Immature natural killer cell (primary cell): ENCODE measurements at places on chromosomes 16 and 17.

- H3K4me1 ChIP-seq, result no peaks in the 10 kb centered on the region
- H3K27me3 ChIP-seq, result no peaks in the 10 kb centered on the region
- no peak overlapping the region for H3K27ac ChIP-seq
- no peak for DNase-seq
- no peaks in the 10 kb centered on the region for H3K36me3 ChIP-seq
Measured at GRCh38 chr16:72500545-72500944, 328.6 kb upstream of the PMFBP1 start.

DNA sequence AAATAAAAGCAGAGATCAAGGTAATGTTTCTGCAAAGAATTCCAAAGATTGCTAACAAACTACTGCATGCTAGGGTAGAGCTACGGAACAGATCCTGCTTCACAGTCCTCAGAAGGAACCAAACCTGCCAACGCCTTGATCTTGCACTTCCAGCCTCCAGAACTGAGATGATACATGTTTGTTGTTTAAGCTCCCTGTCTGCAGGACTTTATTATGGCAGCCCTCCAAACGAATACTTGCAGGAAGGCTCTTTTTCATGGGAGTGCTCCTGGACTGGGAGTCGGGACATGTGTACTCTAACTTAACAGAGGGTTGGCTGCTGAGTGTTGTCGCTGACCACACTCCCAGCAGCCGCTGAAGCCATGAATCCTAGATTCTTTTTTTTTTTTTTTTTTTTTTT is 808.8 kb upstream of the EEF2KMT start:
- no peaks in the 10 kb centered on the region for H3K4me1 ChIP-seq
- no peak for DNase-seq
- H3K4me3 ChIP-seq, result no peak overlapping the region
- H3K27me3 ChIP-seq, result no peaks in the 10 kb centered on the region
- H3K27ac ChIP-seq, result no peak overlapping the region
- H3K36me3 ChIP-seq, result no peaks in the 10 kb centered on the region

- no peaks in the 10 kb centered on the region for H3K27me3 ChIP-seq
- H3K4me3 ChIP-seq, result no peak overlapping the region
- H3K36me3 ChIP-seq, result peaks cover 6% of the 10 kb centered on the region
- no peak for DNase-seq
- H3K4me1 ChIP-seq, result peaks cover 16% of the 10 kb centered on the region
Measured at GRCh38 chr17:80659651-80660050, 115.0 kb downstream of the RPTOR start.

GRCh38 chr16:59605706-59606105 is 871.6 kb upstream of the GOT2 start:
- no peak overlapping the region for H3K27ac ChIP-seq
- H3K36me3 ChIP-seq, result no peaks in the 10 kb centered on the region
- no peaks in the 10 kb centered on the region for H3K4me1 ChIP-seq
- DNase-seq, result no peak
- peaks cover 1% of the 10 kb centered on the region for H3K27me3 ChIP-seq

GRCh38 chr16:51244887-51245657 is 94.0 kb upstream of the SALL1 start:
- no peaks in the 10 kb centered on the region for H3K36me3 ChIP-seq
- no peak overlapping the region for H3K27ac ChIP-seq
- peaks cover 2% of the 10 kb centered on the region for H3K27me3 ChIP-seq
- H3K4me3 ChIP-seq, result no peak overlapping the region

GRCh38 chr16:27618606-27619327 is 68.8 kb downstream of the KATNIP start:
- no peak overlapping the region for H3K27ac ChIP-seq
- H3K4me3 ChIP-seq, result no peak overlapping the region
- peaks cover 4% of the 10 kb centered on the region for H3K36me3 ChIP-seq
- DNase-seq, result no peak

DNA sequence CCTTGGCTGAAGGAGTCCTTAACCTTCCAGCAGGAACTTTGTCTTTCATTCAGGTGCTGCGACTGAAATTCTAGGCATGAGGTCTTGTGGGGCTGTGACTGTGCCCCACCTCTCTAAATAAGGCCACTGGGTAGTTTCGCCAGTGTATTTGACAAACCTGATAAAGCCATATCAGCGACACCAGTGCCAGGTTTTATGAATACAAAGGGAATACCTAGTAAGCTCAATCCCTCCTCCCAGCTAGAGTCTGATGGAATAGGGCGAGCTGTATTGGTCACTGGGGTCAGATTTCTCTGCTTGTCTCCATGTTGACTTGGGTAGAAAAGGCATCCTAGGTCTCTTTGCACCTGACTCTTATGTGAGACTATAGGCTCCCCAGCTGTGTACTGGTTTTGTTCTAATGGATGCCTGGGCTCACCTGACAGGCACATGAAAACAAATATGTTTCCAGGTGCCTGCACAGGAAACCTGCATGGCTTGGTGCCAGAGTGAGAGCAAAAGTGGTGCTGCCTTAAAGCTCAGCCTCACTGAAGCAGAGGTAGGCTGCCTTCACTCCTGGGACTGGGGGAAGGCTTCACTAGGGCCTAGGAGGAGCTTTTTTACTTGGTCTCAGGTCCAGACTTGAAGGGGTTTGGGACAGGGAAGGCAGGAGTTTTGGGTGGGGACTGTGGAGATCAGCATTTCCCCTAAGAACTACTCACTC is 8.3 kb downstream of the SLC7A6 start:
- H3K27me3 ChIP-seq, result no peaks in the 10 kb centered on the region
- peak overlapping the region; percentile 27 for H3K4me3 ChIP-seq
- H3K36me3 ChIP-seq, result peaks cover 8% of the 10 kb centered on the region
- peak overlapping the region; percentile 88 for H3K27ac ChIP-seq
- peaks cover 76% of the 10 kb centered on the region for H3K4me1 ChIP-seq
- no peak for DNase-seq

GRCh38 chr16:49472598-49472997 is 99.0 kb downstream of the C16orf78 start:
- peaks cover 3% of the 10 kb centered on the region for H3K27me3 ChIP-seq
- DNase-seq, result no peak

DNA sequence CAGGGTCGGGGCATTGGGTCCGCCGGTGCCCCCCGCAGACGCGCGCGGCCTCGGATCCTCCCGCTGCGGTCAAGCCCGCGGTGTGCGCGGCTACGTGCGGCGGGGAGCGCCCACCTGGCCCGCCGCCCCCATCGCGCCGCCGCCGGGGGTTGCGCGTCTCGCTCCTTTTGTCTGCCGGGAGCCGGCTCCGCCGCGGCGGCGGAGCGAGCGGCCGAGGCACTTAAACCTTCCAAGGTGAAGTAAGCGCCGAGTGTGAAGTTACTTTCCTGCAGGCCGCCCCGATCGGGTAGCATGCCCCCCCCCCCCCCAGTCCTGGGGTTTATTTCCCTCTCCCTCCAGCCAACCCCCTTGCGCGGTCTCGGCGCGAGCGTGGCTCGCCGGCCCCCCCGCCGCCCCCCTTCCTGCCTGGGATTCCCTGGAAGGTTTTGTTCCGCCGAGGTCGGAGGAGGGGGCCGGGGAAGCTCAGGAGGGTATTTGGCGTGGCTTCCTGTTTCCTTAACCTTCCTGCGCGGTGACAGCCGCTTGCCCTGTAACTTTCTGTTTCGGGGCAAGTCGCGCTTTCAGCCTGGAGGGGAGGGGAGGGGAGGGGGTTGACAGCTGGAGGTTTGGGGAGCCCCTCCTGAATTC is 56.6 kb upstream of the GSE1 start:
- H3K4me3 ChIP-seq, result peak overlapping the region; percentile 94
- peak overlapping the region; percentile 93 for H3K27ac ChIP-seq
- peaks cover 64% of the 10 kb centered on the region for H3K4me1 ChIP-seq
- DNase-seq, result peak; percentile 72
- peaks cover 40% of the 10 kb centered on the region for H3K27me3 ChIP-seq

DNA sequence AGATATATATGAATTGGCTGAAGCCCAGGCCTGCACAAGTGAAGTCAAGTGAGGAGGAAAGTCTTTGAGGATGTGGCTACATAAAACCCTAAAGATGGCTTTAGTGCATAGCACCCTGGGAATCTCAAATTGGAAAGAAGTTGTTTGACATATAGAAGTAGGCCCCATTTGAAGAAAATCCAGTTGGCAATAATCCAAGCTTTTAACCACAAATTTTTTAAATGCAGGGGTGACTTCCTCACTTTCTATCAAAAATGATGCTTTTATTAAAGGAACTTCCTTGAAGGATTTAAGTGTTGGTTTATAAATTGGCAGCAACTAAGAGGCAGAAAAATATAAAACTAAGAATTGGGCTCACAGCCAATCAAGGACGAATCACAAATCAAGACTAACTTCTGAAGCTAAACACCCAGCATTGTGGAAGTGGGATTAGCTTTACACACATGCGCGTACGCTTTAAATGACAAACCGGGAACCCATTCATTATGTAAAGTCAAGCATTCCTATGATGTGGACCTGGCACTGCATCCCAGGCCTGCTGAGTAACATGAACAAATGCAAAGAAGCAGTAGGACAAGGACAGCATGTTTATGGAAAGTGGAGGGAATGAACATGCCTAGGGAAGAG is 63.3 kb downstream of the NOG start:
- no peak overlapping the region for H3K27ac ChIP-seq
- H3K36me3 ChIP-seq, result peaks cover 4% of the 10 kb centered on the region
- H3K27me3 ChIP-seq, result peaks cover 6% of the 10 kb centered on the region
- H3K4me3 ChIP-seq, result no peak overlapping the region

GRCh38 chr17:18925187-18925586 is 26.8 kb upstream of the SLC5A10 start:
- no peak for DNase-seq
- H3K36me3 ChIP-seq, result peaks cover 15% of the 10 kb centered on the region

DNA sequence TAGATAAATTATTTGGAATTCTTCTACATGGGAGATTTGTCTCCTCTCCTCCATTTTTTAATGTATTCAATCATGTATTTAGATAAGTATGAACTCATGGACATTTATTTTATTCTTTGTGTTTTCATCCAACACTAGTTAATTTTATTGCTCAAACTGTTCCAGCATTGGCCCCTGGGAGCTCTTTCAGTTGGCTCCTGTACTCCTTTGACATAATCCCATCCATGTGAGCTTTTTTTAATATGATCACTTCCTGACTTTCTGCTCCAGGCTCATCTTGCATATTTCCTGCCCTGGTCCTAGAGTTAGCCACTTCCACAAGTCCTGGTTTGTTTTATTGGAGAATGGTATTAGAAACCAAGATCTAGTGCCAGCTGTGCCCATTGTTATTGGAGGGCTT is 419.0 kb upstream of the CDH11 start:
- H3K4me1 ChIP-seq, result peaks cover 2% of the 10 kb centered on the region
- H3K27ac ChIP-seq, result no peak overlapping the region
- no peak for DNase-seq
- no peaks in the 10 kb centered on the region for H3K27me3 ChIP-seq

- H3K4me1 ChIP-seq, result no peaks in the 10 kb centered on the region
- no peaks in the 10 kb centered on the region for H3K27me3 ChIP-seq
- H3K27ac ChIP-seq, result no peak overlapping the region
- H3K4me3 ChIP-seq, result no peak overlapping the region
- H3K36me3 ChIP-seq, result no peaks in the 10 kb centered on the region
Measured at GRCh38 chr16:5678371-5678770, 580.8 kb upstream of the EEF2KMT start.

DNA sequence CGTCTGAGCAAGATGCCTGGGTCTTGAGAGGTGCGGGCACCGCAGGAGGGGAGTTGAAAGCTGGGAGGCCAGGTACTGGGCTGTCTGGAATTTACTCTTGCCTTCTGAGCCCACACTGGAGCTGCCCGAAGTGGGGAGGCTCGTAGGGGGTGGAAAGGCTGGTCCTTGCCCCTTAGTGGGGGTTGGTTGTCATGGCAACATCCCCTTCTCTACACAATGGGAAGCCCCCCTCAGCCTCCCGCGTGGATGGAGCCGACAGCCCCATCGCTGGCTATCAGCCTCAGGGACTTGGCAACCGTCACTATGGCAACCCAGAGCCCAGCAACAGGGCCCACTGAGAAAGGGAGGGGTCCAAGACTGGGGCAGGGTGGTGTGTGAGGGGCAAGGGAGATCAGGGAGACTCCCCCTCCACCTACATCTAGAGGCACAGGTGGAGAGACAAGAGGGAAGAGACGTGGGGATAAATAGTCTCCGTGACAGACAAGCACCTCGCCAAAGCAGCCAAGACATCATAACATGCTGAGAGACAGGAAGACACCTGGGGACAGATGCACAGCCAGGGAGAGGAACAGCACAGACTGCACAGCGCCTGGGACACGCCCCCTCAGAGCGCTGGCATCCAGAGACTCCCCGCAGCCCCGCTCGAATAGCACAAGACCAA is 5.3 kb upstream of the DNAH2 start:
- H3K27ac ChIP-seq, result no peak overlapping the region
- peaks cover 32% of the 10 kb centered on the region for H3K27me3 ChIP-seq
- no peak overlapping the region for H3K4me3 ChIP-seq
- no peaks in the 10 kb centered on the region for H3K36me3 ChIP-seq
- peaks cover 16% of the 10 kb centered on the region for H3K4me1 ChIP-seq

DNA sequence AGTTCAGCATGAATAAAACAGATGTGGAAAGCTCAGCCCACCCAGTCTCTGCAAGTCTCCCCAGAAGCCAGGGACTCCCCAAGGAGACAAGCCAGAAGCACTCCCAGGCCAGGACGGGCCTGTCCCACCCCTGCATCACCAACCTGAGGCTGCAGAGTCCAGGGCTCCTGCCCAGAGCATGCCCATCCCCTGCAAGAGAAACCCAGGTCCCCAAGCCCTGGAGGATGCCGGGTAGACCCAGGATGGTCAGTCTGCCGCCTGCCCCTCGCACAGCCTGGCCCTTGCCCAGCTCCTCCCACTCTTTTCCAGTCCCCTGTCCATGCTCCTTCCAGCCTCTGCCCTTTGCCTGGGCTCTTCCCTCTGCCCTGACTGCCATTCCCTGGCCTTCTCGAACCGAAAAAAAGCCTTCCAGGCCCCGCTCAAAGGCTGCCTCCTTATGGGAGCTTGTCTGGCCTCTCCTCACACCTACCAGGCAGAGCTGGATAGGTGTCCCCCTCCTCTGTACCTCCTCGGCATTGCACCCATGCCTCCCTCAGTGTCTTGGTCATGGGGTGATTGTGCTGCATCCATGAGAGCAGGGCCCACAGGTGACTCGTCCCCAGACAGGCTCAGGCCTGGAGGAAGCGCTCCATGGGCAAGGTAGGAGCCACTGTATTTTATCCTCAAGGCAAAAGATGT is 44.8 kb downstream of the BEAN1 start:
- no peaks in the 10 kb centered on the region for H3K27me3 ChIP-seq
- no peak overlapping the region for H3K27ac ChIP-seq
- H3K36me3 ChIP-seq, result no peaks in the 10 kb centered on the region

- peaks cover 83% of the 10 kb centered on the region for H3K4me1 ChIP-seq
- no peak overlapping the region for H3K4me3 ChIP-seq
- H3K27me3 ChIP-seq, result peaks cover 6% of the 10 kb centered on the region
- H3K27ac ChIP-seq, result peak overlapping the region; percentile 1
- no peak for DNase-seq
Measured at GRCh38 chr17:18190628-18191235, 7.1 kb downstream of the ALKBH5 start.
